ENCODE measurements at places on chromosomes 2 and 18.

DNA sequence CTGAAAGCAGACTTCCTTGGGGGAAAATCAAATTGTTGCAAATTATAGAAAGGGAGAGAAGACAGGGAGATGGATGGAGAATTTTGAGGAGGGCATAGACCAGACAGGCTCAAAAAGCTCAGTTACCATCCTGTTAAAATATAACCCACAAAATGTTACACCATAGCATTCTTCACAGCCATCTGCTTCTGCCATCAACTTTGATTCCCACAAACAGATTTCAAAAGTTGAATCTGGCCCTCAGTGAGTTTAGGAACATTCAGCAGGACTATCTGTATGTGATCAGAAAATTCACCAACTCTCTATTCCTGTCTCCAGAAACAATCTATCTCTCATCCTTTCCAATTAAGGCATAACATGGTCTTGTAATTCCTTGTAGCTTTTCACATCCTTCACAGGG, 159.8 kb upstream of the CCDC68 start:
- DNase-seq, result no peak

GRCh38 chr2:130263606-130264005, 65.4 kb upstream of the TUBA3E start:
- DNase-seq, result no peak

GRCh38 chr2:40760071-40760666, 308.3 kb upstream of the SLC8A1 start:
- DNase-seq, result no peak

DNA sequence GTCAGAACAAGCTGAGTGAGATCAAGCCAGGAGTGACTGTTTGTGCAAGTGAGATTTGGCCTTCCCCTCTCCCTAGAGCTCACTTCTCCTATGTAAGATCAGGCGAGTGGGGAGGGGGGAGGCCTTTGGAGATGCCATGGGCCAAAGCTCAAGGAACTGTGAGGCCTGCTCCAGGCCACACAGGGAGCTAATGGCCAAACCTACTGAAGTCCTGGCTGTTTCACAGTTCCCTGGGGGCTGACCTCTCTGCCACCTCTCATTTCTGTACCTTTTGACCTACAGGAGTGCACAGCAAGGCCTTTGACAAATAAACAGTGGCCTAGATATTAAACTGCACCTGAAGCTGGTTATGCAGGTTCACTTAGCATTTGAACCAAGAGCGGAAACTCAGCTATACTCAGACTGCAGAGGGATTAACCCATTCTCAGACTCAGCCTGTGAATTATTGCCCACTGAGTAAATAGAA, 235.0 kb upstream of the NT5C1B start:
- DNase-seq, result peak; percentile 11

DNA sequence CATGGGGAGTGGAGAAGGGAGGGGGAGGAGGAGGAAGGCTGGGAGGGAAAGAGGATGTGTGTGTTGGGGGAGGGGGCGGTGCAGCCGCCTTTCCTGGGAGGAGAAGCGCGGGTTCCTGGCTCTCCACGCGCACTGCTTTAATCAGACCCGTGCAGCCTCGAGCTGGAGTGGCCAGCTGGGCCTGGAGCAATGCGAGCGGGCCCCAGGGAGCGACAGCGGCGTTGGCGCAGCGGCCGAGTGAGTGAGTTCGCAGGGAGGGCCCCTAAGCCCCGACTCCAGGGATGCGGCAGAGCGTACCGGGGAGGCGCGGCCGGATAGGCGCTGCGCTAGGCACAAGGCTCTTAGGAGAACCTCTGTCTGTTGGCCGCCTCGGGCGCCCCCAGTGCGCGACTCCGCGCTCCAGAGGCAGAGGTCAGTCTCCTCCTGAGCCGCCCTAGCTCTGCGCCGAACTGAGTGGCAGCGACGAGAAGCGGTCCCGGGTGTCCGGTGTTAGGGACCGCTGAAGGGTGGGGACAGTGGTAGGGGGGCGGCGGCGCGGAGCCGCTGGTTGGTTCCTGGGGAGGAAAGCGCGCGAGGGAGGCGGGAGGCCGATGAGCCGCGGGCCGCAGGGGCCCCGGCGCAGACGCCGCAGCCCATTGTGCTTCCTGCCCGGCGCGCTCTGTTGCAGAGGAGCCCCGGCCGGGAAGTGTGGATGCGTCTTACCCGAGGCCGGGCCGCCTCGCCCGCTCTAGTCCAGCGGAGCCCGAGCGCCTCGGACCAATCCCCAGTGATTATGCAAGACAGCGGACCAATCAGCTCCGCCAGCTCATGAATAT, 455 bp upstream of the DLX1 start:
- peak; percentile 97 for DNase-seq

All from NCI-H510A (cell line).